ENCODE measurements at places on chromosomes 2 and 18.

DNA sequence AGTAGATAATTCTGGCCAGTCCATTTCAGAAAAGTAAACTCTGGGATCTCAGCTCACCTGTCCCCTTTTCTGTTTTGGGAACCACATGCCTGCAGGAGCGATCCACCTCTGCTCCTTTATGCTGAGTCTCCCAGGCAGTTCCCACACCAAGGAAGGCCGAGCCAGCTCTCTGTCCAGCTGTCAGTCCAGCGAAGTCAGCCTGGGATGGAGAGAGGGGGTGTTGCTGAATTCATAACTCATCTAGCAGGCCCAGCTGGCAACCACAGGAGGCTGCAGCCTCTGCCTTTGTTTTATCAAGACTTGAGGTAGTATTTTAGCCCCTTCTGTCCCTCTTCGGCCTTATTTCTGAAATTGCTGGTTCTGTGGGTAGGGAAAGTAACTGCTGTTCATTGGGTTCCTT is 209.9 kb downstream of the ARL4C start:
- no peak for DNase-seq

DNA sequence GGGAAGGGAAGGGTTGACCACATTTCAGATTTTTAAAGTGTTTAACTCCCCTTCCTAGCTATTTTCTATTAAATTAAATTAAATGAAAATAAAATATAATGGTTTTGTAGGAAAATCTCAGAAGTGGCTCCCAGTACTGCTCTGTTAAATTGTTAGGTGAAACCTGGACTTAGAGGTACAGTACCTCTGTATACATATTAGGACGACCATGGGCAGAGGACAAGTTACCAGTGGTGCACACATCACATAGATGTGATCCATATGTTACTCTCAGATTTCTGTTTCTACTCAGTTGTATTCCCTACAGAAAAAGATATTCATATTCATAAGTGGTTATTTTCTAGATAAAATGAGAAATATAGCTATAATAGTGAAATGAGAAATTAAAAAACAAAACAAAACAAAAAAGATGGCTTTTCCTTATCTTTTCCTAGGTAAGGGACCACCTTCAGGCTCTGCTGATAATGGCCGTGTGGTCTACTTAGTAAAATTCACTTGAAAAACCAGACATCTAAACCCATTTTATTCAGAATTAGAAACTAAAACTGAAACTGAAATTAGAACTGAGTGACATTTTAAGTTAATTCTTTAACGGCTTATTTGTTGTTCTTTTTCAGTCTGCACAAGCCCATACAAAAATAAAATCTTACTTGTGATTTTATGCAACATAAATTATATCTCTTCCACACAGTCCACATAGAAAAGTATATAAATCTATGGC is 832.5 kb upstream of the CHAC2 start:
- no peak for DNase-seq

GRCh38 chr2:107775211-107775610 is 51.5 kb upstream of the RGPD4 start:
- DNase-seq: no peak

GRCh38 chr2:124877141-124877577 is 852.1 kb downstream of the CNTNAP5 start:
- DNase-seq: no peak

GRCh38 chr2:6880200-6880733 is 2.7 kb downstream of the RSAD2 start:
- no peak for DNase-seq

DNA sequence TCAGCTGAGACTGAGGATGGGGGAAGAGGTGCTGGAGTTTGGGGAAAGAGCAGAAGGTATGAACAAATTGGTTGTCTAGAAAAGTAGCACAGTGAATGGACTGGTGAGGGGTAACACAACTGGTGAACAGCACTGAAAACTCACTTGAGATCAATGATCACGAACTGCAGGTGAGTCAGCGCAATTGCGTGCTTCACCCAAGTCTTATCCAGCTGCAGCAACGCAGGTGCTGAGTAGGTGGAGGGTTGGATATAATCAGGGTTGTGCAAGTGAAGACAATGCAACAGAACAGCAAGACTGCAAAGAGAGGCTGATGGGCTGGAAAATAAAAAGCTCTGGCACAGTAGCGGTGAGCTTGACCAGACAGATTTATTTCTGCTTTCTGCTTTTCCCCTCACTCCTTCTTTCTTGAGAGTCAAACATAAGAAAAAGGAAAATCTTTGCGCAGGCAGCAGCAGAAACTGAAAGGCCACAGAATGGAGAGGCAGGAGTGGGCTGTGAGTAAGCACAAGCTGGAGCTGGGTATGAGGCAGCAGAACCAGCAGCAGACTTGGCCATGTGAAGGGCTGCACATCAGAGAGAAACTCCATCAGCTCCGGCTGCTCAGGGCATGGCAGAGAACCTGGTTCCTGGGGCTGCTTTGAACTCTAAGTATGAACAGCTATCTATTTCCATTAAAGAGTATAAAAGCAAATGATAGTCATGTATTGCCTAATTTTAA is 99.4 kb upstream of the ARL5A start:
- DNase-seq: no peak

- DNase-seq: no peak
These were observed 81.7 kb downstream of the RBMS1 start for GRCh38 chr2:160411955-160412354.

- DNase-seq: no peak
These were observed 44.5 kb downstream of the CCDC74A start for GRCh38 chr2:131572175-131572574.

- no peak for DNase-seq
These were observed 1.1 kb upstream of the MTA3 start for GRCh38 chr2:42567364-42567763.

DNA sequence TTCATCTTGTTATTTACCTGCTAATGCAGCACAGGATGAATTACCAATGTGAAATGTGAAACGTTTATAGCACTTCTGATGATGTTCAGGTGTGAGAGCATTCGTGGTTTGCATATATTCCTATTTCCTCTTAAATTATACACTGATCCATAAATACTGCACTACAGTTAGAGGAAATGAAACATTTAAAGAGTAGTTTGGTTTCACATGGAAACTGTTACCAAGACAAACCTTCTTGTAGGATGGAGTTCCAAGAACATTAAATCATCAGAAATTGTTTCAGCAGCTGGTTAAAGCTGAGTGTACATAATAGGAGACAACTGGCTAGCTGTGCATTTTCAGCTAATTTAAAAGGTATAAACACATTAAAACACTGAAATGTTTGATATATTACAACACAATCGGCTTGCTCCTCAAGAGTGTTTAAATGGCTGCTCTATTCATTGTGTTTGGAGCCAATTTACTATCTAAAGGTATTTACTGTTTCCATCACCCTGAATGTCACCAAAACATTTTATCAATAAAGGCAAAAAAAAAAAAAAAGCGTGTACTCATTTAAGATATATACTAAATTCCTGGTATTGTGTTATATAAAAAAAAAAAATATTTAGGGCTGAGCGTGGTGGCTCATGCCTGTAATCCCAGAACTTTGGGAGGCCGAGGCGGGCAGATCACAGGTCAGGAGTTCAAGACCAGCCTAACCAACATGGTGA is 100.6 kb downstream of the DYM start:
- DNase-seq: no peak

DNA sequence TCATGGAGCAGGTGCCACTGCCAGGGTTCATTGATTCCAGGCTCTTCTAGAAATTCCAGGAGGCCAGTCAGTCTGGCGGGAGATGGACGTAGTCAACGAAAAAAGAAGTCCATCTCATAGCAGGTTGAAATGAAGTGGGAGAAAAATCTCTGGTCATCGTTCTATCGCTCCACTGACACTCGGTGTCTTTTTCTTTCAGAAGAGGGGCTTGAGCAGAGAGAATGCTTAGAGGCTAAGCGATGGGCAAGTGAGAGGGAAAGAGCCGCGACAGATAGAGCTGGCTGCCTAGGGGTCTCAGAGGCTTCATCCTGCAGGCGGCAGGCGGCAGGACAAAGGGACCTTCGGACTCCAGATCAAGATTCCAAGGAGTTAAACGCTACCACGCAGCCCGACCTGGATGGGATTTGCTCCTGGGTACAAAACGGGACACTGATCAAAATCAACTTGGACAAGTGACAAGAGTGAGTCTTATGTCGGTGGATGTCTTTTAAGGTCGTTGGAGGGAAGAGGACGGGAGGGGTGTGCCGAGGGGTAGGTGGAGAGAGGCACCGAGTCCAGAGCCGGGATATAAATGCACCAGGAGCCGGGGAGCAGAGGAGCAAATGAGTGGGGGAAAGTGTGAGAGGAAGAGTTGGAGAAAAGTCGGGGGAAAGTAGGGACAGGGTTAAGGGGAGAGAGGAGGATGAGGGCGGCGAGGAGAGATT is 677 bp upstream of the TMEM178A start:
- no peak for DNase-seq

- DNase-seq: no peak
These were observed 631.8 kb upstream of the RAB6C start for GRCh38 chr2:129347486-129348217.

GRCh38 chr2:179692043-179692442 is 169.4 kb downstream of the ZNF385B start:
- DNase-seq: no peak

- DNase-seq: no peak
These were observed 12.2 kb upstream of the SH3BP4 start for GRCh38 chr2:234939576-234939975.

DNA sequence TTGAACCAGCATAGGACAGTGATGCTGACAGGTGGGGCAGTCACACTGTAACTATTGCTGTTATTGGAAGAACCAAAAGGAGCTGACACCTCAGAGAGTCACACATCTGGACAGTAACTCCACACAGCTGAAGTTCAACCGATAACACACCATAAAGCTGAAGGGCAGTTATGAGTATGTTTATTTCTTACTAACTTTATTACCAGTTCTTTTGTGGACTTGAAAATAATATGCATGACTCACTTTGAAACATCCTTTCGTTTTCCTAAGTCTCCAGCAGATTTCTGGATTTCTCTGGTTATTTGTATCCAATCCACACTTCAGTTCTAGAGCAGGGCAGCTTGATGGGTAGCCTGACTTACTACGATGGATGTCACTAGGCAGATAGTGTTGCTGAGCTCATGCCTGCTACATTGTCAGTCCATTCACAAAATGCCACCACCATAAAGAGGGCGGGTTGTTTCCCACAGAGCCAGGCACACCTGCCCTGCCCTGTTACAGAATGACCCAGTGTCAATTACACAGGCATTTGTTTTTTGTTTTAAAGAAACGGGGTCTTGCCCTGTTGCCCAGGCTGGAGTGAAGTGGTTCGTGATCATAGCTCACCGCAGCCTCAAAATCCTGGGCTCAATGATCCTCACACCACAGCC is 8.4 kb upstream of the AGBL5 start:
- DNase-seq: no peak

- DNase-seq: no peak
These were observed 335 bp downstream of the TRAK2 start for GRCh38 chr2:201450954-201451291.

GRCh38 chr18:5895299-5895875 is at the start of gene TMEM200C:
Gene TMEM200C (minus strand): TSS chr18:5895522. CDS start chr18:5892063, 3,459 bp downstream.
- DNase-seq: no peak

DNA sequence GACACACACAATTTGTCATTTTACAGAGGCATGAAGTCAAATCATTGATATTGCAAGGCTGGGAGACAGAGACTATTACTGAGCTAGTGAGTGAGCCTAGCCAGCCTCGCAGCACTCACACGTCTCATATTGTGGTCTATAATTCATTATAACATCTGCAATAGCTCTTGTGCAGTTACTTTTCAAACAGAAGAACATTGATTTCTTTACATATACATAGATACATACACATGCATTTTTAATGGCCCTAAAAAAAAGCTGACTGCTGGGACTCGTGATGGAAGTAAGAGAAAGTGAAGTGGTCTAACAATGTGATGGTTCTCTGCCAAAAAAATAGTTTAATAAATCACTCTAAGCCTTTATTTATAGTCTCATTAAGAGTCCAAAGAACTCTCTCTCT is 56.8 kb downstream of the KIAA2012 start:
- no peak for DNase-seq

GRCh38 chr2:40289771-40290404 is 162.0 kb downstream of the SLC8A1 start:
- no peak for DNase-seq

DNA sequence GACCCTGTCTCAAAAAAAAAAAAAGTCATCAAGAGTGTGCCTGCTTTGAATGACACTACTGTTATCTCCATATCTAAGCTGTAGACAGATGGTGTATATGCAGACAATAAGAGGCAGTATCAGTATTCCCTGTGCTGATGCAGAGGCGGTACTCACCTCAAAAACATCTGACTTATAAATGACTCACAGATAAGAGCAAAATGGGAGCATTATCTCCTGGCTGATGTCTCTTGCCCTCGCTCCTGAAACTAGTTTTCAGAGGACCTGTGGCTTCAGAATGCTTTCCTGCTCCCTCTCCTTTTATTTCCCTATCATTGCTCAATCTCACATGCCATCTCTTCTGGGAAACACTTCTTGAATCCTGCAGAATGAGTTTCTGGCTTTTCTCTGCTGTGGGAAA is 289.6 kb downstream of the PTPRM start:
- DNase-seq: no peak

- no peak for DNase-seq
These were observed 80.3 kb downstream of the INSIG2 start for GRCh38 chr2:118168615-118169014.

- DNase-seq: no peak
These were observed 433.7 kb upstream of the TRIB2 start for GRCh38 chr2:12282780-12283695.

DNA sequence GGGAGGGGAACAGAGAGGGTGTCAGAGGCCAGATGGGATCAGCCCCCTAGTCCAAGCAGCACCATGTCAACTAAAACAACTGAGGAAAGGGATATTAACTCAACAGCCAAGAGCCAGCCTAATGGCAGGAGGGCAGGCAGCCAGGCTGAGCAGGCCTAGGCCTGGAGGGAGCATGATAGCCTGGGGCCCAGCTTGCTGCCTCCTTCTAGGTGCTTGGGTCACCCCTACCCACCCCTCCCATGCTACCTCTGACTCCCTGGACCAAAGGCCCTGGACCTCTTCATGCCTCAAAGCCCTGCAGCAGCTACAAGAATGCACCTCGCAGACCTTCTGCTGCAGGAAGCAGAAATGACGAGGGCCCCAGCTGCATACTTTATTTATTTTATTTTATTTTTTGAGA is 22.1 kb upstream of the TNS1 start:
- no peak for DNase-seq

DNA sequence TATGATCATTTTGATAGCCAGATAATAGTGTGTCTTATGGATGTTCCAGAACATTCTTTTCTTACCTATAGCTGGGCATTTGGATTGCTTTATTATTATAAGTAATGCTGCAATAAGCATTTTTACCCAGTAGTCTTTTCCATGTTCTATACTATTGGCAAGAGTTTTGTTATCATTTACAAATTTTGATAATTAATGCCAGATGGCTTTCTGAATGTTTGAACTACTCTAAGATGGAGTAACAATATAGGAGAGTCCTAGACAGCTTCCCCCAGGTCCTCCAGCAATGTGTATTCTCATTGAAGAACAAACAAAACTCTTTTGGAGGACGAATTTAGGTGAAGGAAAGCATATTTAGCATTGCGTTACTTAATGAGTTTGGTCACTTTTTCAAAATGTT is 73.0 kb downstream of the INPP4A start:
- no peak for DNase-seq
